ENCODE measurements at places on chromosomes 6 and 20.

DNA sequence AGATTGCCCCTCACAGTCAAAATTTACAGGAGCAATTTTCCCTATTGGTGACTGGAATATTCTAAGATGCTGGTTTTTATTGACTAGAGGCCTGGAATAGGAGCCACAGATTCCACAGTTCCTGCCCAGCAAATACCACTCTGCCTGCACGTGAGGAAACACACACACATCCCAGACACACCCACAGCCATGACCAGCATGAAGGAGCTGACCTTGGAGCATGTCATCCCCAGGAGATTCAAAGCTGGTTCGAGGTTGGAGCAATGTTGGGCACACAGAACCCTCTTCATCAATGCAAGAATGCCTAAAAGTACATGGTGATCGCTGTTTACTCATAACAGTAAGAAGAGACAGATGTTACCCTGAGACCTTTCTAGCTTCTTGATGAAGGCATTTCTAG, 244.6 kb upstream of the FOXQ1 start:
- DNase-seq = no peak

DNA sequence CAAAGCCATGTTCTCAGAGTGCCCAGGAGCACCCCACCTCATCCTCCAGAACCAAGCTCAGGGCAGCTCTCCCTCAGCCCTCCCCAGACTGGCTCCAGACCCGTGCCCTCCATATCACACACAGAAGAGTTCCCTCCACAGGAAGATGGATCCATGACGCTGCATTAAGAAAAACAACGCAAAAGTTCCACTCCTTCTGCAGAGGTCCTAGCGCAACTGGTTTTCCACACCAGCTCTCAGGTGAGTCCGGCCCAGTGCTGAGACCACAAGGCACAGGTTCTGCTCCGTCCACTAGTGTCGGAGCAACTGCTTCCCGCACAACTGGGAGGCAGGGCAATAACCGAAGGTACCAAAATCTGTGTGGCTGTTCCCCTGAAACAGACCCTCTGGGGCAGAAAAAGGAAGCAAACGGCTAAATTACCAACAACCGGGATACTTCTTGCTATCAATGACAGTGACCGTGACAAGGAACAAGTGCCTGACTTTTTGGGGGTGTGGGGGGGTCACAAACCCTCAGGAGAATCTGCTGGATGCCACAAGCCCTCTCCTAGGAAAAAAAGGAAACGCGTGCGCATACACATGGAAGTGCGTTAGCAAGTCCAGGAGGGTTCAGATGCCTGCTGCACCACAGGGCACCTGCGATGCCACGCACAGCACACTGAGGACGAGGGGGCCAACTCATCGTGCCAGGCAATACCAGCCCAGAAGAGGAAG, 49.2 kb downstream of the MYH7B start:
- no peak for DNase-seq

- peak; percentile 60 for DNase-seq
Measured at GRCh38 chr20:43448748-43449535, 8.8 kb upstream of the SRSF6 start.

- DNase-seq = no peak
Measured at GRCh38 chr20:53844259-53844658, 226.1 kb downstream of the BCAS1 start.

- DNase-seq = peak; percentile 77
Measured at GRCh38 chr20:45823949-45824835, 2.9 kb downstream of the TNNC2 start.

DNA sequence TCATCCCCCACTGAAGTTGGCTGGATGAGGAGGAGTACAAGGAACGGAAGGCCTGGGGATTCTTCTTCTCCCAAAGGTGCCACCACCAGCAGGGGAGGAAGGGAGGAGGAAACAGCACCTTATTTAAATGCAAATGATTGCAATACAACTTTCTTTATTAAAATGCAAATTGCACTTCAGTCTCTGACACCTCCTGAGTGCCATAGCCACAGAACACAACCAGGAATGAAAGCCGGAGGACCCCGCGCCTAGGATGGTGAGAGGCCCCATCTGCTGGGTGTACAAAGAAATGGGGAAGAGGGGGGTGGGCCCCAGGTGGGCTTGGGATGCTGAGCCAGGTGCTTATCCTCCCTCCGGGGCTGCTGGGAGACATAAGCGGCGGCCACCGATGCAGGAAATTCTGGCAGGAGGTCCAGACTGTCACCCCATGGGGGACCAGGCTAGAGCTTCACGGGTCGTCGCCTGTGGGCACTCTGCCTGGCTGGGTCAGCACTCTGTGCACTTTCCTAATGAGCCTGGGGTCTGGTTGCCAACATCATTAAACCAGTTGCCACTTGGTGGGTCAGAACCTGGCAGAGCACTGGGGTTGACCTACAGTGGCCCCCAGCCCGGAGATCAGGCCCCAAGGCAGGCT, 154.2 kb upstream of the MLN start:
- no peak for DNase-seq

DNA sequence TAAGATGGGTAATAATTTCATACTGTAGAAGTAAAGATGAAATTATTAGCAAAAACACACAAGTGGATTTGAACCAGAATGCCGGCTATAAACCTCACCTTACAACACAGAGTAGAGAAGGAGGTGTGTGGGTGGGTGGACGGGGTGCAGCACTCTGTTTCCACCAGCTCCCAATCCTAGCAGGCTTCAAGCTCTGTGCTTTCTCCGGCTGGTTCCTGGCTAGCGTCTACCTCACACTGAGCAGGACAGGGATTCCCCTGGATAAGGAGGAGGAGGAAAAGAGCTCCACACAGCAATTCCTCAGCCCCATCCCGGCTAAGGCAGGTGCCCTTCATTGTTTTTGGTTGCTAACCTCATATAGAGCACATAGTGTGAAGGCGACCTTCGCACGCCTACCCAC, 453.3 kb downstream of the C6orf118 start:
- no peak for DNase-seq

DNA sequence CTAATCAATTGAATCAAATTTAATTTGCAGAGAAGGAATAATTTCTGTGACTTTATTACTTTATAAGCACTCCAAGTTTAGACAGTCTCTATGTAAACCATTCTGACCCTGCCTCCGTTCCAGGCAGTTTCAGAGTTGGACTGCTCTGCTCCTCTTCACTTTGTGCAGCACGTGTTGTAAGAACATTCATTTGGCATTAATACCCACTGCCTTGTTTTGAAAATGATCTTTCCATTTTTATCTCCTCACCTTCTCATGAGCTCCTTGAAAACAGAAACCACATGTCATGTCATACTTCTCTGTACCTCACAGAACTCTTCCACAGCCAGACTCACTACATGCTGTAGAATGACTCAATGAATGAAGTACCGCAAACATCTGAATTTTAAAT, 25.5 kb downstream of the SLC22A1 start:
- DNase-seq = no peak

- no peak for DNase-seq
Measured at GRCh38 chr6:36947570-36948351, 6.8 kb upstream of the PI16 start.

All from H1 (cell line).